Stimulated activated naive B cell treated with anti-CD40 and anti-IgM and Interleukin-4, amounts not matched to agents 10 μg/mL and 1 μg/mL and 100 μg/mL, for 72 hours (primary cell): ENCODE measurements at places on chromosomes 5 and 9.

DNA sequence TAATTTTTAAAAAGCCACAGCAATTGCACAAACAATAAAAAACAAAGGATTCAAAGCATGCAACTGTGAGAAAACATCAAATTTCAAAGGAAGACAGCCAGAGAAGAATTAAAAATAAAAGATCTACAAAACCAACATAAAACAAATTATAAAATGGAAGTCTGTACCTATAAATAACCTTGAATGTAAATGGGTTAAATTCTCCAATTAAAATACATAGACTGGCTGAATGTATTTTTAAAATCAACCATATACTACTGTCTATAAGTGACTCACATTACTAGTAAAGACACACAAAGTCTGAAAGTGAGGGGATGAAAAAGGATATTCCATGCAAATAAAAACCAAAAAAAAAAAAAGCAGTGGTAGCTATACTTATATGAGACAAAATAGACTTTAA lies 33.7 kb downstream of the BTNL8 start:
- DNase-seq, result no peak

- DNase-seq, result no peak
Measured at GRCh38 chr9:136669791-136670464, 7.2 kb downstream of the EGFL7 start.

DNA sequence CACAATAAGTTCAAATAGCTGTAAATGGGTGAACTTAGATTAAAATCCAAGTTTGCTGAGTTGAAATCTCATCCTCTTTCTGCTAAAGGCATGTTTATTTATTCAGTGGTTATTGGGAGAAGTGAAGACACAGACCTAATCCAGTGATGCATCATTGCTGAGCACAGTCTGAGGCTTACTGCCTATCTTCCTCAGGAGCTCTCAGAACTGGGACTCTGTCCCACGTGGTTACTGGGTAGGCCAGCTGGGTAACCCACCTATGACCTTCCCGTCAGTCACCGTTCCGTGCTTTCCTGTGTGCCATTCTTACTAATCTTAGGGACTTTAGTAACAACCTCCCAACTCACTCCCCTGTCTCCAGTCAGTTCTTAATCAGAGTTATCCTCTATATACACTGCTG lies 226.8 kb upstream of the ATP10B start:
- DNase-seq, result no peak

DNA sequence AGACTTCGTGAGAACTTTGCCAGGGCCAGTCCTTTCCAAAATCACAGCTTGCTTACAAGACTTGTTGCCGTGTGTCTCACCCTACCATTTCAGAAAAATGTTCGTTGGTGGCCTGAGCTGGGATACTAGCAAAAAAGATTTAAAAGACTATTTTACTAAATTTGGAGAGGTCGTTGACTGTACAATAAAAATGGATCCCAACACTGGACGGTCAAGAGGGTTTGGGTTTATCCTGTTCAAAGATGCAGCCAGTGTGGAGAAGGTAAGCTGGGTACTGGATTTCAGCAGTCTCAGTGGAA lies 1.4 kb downstream of the HNRNPAB start:
- DNase-seq, result no peak
